Naive thymus-derived CD8-positive, alpha-beta T cell (primary cell): ENCODE measurements at places on chromosomes 12 and 14. TPM values are rescaled to one million over a fixed set of nuclear protein-coding genes. Genes with fewer than 3 reads are reported as not detected.

The KCNC2 gene
- not detected for total RNA-seq

- peak overlapping the region; percentile 19 for H3K27ac ChIP-seq
- H3K4me3 ChIP-seq, result no peak overlapping the region
- H3K27me3 ChIP-seq, result no peaks in the 10 kb centered on the region
Measured at GRCh38 chr14:38174711-38175110, 33.0 kb upstream of the SSTR1 start.

The DDN gene
- total RNA-seq, result 0.14 TPM

The LGR5 gene
- not detected for total RNA-seq

The DNAJC22 gene
- total RNA-seq, result not detected

The TMEM30B gene
- 3.5 TPM for total RNA-seq

GRCh38 chr12:109885616-109886015 is 5.3 kb upstream of the GLTP start:
- H3K36me3 ChIP-seq, result no peaks in the 10 kb centered on the region
- H3K27ac ChIP-seq, result no peak overlapping the region
- H3K4me3 ChIP-seq, result no peak overlapping the region
- H3K27me3 ChIP-seq, result no peaks in the 10 kb centered on the region
- peaks cover 40% of the 10 kb centered on the region for H3K4me1 ChIP-seq

The LDHB gene
- 1,370 TPM for total RNA-seq

The KRT2 gene
- 0.62 TPM for total RNA-seq

The RFLNA gene
- not detected for total RNA-seq

GRCh38 chr14:72213424-72213823 is 281.2 kb downstream of the RGS6 start:
- H3K27me3 ChIP-seq, result no peaks in the 10 kb centered on the region
- H3K4me1 ChIP-seq, result no peaks in the 10 kb centered on the region
- H3K4me3 ChIP-seq, result no peak overlapping the region
- no peaks in the 10 kb centered on the region for H3K36me3 ChIP-seq
- no peak for DNase-seq

DNA sequence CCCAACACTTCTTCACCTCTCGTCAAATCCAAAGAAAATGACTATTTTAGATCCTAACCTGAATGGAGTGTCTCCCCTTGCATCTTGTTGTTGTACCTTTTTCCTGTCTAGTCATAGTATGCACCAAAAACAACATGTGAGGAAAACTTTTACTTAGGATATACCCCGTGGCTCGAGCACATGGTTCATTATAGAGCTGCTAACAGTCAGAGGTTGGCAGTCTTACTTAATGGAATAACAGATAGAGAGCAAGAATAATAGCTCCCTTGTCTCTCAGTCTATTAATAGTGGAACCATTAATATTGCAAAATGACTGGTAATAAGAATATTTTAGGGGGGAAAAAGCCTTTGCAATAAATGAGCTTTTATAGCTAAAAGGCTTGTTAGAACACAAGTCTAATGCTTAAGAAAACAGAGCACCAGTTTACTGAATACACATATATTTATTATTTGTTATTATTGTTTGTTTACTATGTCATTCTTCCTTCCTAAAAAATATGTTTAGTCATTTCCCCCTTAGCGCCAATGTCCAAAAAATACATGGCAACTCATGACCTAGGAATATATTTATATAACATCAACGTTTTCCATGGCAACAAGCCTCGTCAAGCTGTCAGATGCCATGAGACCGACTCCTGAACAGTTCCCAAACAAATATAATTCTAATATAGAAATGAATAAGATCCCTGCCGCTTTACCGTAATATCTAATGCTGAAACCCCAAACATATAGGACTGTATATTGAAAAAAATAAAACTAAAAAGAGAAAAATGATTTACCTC is 592.4 kb downstream of the SOX5 start:
- no peaks in the 10 kb centered on the region for H3K27me3 ChIP-seq
- H3K4me1 ChIP-seq, result no peaks in the 10 kb centered on the region
- DNase-seq, result no peak
- no peak overlapping the region for H3K4me3 ChIP-seq

DNA sequence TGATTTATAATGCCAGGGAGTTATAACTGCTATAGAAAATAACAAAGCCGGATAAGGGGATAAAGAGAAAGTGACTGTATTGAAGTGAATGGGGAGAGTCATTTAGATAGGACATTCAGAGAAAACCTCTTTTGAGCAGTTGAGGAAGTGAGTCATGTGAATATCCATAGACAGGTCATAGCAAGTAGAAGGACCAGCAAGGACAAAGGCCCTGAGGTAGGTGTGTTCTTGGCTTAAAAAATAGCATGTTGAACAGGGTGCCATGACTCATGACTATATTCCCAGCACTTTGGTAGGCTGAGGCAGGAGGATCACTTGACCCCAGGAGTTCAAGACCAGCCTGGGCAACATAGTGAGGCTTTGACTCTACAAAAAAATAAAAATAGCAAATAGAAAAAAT is 51.5 kb upstream of the RAP1B start:
- no peaks in the 10 kb centered on the region for H3K36me3 ChIP-seq
- no peaks in the 10 kb centered on the region for H3K27me3 ChIP-seq
- H3K27ac ChIP-seq, result no peak overlapping the region
- DNase-seq, result no peak

The GLS2 gene
- 11.5 TPM for total RNA-seq

DNA sequence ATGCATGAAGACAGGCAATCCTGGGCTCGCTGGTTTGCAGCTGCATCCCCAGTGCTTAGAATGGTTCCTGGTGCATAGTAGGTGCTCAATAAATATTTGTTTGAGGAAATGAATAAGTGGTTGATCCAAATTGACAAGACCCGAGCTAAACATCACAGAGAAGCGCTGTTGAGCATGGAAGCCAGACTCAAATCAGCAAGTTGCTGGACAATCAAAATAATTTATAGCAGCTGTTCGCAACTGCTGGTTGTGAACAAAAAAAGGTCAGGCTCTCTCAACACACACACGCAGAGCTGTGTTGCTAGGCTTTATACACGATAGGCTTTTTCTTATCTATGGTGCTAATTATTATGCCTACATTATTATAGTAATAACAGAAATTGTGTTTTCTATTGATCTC is 190.2 kb downstream of the TBX5 start:
- no peak for DNase-seq
- no peaks in the 10 kb centered on the region for H3K4me1 ChIP-seq
- peaks cover 21% of the 10 kb centered on the region for H3K27me3 ChIP-seq
- no peak overlapping the region for H3K27ac ChIP-seq
- H3K4me3 ChIP-seq, result no peak overlapping the region

DNA sequence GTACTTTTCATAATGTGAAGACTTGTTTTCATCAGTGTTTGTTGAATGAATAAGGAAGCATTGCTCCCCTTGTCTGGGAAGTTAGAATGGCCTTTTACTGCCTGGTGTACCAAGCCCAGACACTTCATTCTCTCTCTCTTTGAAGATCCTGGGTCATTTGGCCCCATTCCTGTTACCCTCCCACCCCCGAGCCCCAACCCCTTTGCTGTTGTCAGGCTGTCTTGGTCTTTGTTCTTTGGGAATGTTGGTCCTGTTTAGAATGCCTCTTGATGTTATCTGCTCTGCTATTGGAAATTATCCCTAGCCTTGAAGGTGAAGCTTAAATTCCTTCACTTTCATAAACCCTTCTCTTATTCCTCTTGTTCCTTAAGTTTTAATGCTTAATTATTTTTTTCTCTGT is 13.8 kb downstream of the DERA start:
- no peak overlapping the region for H3K27ac ChIP-seq
- H3K4me1 ChIP-seq, result peaks cover 12% of the 10 kb centered on the region
- DNase-seq, result no peak

DNA sequence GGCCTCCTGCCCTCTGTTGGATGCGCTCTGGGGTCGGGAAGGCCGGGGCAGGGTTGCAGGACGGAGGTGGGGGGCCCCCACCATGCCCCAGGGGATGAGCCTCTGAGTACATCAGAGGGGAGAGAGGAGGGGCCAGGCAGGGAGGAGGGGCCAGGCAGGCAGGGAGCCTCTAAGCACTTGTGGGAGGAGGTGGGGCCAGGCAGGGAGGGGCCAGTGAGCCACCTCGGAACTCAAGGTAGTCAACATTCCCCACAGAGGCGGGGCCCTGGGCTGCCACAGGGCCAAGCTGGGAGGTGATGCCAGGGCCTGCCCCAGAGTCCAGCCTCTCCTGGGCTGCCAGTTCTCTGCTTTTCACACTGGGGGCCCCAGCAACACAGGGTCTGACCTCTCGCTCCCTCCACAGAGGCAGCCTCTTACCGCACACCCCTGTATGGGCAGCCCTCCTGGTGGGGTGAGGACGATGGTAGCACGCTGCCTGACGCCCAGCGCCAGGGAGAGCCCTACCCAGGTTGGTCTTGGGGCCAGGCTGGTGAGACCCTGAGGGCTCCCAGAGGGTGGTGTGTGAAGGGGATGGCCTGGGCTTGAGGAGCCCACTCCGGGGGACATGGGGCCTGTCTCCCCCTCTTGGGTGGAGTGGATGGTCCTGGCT is 17.4 kb downstream of the CEP170B start:
- H3K36me3 ChIP-seq, result no peaks in the 10 kb centered on the region
- DNase-seq, result no peak
- H3K27me3 ChIP-seq, result no peaks in the 10 kb centered on the region

- H3K27ac ChIP-seq, result no peak overlapping the region
- H3K36me3 ChIP-seq, result no peaks in the 10 kb centered on the region
- no peak overlapping the region for H3K4me3 ChIP-seq
- no peaks in the 10 kb centered on the region for H3K4me1 ChIP-seq
- DNase-seq, result no peak
Measured at GRCh38 chr14:32865827-32866376, 72.8 kb upstream of the NPAS3 start.

The ETNK1 gene
- 60.8 TPM for total RNA-seq

The MYBPC1 gene
- total RNA-seq, result not detected

- H3K36me3 ChIP-seq, result no peaks in the 10 kb centered on the region
- H3K27me3 ChIP-seq, result no peaks in the 10 kb centered on the region
- H3K27ac ChIP-seq, result no peak overlapping the region
- no peak for DNase-seq
- no peaks in the 10 kb centered on the region for H3K4me1 ChIP-seq
- no peak overlapping the region for H3K4me3 ChIP-seq
Measured at GRCh38 chr14:49306152-49306751, 279.9 kb downstream of the RPS29 start.

GRCh38 chr14:95695913-95696312 is 9.7 kb downstream of the TCL1B start:
- no peak overlapping the region for H3K4me3 ChIP-seq
- no peak overlapping the region for H3K27ac ChIP-seq
- no peaks in the 10 kb centered on the region for H3K4me1 ChIP-seq
- H3K36me3 ChIP-seq, result no peaks in the 10 kb centered on the region

DNA sequence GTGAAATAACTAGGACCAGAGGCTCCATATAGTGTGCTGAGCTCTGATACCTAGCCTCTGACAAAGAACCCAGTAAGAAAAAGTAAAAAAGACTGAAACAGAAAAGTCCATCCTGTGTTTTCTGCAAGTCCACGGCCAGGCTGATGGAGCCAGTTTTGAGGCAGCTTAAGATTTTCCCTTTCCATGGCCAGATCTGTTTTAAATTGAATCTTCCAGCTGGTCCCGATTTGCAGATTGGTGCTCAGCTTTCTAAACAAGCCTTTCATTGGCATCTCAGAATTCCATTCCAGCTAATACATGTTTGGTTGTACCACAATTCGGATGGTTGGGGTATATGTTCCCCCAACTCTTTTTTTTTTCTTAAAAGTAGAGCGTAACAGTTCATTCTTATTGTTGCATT is 152.0 kb downstream of the DACT1 start:
- H3K4me3 ChIP-seq, result no peak overlapping the region
- no peak for DNase-seq
- H3K27me3 ChIP-seq, result peaks cover 11% of the 10 kb centered on the region
